Colonic mucosa (tissue), 4 donors: ENCODE measurements at places on chromosomes 6 and 20.

GRCh38 chr6:154169193-154169847, 130.3 kb downstream of the OPRM1 start:
- no peak for DNase-seq

DNA sequence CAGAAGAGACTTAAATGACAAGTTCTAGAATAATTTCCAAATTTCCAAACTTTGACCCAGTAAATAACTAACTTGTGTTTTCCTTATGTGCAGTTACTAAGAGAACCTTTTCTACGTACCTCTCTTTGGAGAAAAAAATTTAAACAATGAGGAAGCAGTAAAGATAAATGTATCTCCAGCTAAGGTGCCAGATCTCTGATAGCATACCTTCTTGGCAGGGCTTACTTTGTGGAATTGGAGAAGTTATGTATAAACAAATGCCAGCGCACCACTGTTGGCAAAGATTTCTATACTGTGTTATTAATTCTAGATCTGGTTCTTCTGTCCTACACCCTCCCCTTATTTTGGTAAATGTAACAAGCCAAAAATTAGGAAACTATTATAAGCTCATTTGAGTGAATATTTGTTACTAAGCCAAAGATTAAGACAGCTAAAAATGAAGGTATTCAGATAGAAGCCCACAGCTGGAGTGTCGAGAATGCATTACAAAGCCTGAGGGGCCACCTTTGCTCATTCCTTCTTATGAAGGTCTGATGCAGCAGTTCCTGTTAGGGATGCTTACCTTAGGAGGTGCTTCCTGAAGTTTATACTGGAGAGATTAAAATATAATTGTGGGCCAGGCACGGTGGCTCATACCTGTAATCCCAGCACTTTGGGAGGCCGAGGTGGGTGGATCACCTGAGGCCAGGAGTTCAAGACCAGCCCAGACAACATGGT, 373.1 kb upstream of the SOX4 start:
- DNase-seq: no peak

DNA sequence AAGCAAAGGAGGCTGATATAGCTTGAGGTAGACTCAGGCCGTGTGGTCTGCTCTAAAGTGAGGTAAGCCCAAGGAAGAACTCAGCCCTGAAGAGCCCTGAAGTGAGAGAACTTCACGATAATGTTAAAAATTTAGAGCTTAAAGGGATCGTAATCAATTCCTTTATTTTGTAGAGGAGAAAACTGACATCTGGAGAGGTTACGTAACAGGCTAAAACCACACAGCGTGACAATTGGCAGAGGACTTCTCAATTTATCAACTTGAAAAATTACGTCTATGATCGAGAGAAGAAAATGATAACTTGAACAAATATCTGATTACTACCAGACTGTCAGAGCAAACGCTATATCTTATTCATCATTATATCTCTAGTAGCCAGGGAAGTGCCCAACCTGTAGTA, 121.8 kb upstream of the FOXO3 start:
- no peak for DNase-seq

DNA sequence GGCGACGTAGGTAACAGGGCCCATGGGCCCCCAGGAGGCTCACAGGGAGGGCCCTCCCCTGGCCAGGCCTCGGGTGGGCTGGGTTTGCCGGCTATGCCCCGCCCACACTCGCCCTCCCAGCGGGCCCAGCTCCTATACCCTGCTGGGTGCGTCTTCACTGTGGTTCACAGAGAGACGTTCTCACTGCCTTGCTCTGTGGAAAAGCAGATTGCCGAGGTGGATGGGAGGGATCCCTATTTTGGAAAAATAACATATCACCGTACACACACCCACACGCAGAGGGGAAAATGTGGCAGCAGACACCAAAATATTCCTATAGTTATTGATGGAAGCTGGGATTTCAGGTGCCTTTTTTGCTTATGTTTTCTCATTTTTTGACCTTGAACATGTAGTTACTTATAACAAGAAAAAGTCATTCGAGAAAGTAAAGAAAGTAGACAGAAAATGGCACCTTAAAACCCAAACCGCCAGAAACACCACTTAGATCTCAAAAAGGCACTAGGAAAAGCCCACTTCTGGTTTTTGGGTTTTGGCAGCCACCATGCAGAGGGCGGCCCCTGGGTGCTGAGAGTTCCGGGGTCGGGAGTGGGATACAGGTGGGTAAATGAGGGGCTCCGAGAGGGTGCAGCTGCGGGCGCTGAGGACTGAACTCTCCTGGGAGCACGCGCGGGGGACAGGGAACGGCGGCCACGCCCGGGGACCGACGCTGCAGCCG, 49.4 kb downstream of the TMEM242 start:
- DNase-seq: peak; percentile 66

DNA sequence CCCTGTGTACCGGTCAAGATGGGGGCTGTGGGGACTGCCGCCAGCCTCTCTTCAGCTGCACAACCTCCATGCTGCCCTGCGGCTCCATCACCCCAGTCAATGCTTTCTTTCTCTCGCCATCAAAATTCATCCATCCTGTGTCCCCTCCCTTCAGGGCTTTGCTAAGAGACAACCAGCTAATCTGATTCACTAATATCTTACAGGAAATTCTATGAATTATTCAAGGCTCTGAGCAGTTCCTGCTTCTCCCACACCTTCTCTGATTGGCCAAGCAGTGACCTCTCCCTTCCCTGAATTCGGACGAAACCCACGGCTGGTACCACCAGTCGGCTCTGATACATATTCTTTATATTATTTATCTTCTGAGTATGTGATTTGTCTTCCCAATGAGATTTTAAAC, 13.8 kb downstream of the ITPR3 start:
- no peak for DNase-seq

- no peak for DNase-seq
Observed at GRCh38 chr6:168034537-168034936, 37.1 kb downstream of the KIF25 start.

- DNase-seq: no peak
Observed at GRCh38 chr6:16698997-16699868, 62.0 kb downstream of the ATXN1 start.

- no peak for DNase-seq
Observed at GRCh38 chr6:90271831-90272230, 24.8 kb downstream of the BACH2 start.

- no peak for DNase-seq
Observed at GRCh38 chr6:167275436-167275835, 15.7 kb upstream of the UNC93A start.

- no peak for DNase-seq
Observed at GRCh38 chr6:138914701-138915100, 73.4 kb downstream of the REPS1 start.

DNA sequence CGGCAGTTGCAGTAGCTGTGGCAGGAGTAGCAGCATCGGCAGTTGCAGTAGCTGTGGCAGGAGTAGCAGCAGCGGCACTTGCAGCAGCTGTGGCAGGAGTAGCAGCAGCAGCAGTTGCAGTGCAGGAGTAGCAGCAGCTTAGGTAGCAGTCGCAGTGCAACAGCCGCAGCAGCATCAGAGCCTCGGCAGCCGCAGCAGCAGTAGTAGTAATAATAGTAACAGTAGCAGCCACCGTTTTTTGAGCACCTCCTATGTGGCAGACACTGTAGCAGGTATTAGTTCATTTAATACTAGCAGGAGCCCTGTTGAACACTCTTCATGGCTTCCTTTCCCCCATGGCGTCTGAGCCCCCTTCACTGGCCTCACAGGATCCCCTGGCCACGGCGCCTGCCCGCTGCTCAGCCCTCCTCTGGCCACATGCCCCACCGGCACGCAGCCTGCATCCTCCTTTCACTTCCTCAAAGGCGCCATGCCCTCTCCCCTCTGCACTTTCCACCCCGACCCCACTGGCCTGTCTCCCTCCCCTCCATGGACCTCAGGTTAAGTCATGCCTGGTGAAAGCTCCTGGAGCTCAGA, 19.1 kb upstream of the IRF4 start:
- no peak for DNase-seq

DNA sequence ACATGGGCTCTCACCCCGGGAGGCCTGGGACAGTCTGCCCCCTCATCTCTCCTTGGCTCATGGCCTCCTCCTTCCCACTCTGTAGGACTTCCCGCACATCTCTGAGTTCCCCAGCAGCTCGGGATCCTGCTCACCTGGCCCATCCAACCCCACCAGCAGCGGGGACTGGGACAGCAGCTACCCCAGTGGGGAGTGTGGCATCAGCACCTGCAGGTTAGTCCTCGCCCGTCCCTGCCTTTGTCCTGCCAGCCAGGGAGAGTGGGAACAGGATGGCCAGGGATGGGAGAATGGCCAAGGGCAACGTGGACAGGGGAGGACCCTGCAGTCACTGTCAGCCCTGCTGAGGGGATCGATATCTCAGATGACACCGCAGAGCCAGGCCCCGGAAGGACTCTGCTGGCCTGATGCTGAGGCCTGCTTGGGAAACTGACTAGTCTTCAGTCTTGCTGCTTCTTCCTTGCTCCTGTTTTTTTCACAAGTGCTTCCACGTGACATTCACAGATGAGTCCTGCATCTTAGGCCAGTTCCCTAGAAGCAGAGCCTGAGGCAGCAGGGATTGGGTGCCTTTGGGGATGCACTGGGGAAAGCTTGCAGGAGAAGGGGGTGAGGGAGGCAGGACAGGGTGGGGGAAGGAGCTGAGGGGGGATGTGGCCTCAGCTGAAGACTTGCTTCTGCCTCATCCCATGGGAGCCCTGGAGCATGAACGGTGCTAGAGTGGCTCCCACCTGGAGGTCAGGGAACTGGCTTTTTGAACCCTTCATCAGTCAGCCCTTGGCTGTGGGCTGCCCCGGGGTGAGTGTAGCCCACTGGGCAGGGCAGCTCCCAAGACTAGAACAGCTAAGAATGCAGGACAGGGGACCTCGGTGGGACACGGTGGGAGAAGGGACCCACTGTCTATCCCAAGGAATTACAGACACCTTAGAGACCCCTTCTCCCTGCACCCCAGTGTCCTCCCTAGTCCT, 120.1 kb downstream of the JPH2 start:
- no peak for DNase-seq

- DNase-seq: no peak
Observed at GRCh38 chr20:58723628-58723984, 31.0 kb downstream of the NPEPL1 start.

DNA sequence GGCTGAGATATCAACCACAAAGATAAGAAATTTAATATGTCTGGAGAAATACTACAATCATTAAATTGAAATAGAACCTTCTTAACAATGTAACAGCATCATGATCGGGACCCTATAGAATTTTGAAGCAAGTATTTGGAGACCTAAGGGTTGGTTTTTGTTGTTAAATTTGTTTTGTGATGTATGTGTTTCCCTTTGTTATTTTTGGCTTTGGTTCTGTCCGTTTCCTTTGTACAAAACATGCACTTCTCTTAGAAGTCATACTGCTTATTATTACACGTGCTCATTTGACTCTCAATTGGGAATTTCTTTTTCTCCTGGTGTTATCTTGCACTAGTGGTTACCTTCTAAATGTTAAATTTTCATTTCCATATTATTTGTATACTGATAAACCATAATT, 4.0 kb upstream of the PLN start:
- no peak for DNase-seq
